ENCODE measurements at places on chromosomes 16 and 17.
A peak's percentile ranks its signal among the peaks of the same experiment; 100 is the strongest.

GRCh38 chr17:82443465-82444283 lies 6.9 kb downstream of the CYBC1 start:
- no peak for DNase-seq

- DNase-seq, result no peak
Observed at GRCh38 chr17:21549107-21549687, 143.1 kb upstream of the KCNJ18 start.

DNA sequence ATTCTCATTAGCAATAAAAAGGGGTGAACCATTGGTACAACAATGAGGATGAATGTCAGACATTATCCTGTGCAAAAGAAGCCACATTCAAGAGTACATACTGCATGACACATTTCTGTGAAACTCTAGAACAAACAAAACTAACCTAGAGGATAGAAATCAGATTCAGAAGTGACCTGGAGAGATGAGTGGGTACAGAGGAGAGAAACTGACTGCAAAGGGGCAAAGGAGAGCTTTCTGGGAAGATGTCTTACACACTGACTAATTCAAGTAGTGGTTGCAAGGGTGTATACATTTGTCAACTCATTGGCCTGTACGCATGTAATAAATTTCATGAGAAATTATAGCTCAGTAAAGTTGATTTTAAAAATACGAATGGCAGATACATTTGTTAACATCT lies 115.6 kb downstream of the GAS7 start:
- no peak for DNase-seq

DNA sequence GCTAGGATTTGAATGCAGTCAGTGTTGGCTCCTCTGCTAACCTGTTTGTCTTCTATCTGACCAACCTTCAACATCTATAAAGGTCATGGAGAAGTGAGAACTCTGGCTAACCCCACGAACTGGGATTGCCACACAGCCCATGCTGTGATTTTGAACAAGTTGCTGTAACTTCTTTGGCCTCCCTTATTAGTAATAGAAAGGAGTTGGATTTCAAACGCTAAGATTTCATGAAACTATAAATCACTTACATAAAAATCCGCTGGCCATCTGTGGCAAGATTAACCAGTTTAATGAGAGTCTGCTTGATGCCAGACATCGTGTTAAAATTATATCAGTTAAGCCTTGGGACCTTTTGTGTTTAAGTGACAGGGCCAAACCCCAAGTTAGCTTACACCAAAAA lies 53.4 kb downstream of the HSD17B2 start:
- no peak for DNase-seq

DNA sequence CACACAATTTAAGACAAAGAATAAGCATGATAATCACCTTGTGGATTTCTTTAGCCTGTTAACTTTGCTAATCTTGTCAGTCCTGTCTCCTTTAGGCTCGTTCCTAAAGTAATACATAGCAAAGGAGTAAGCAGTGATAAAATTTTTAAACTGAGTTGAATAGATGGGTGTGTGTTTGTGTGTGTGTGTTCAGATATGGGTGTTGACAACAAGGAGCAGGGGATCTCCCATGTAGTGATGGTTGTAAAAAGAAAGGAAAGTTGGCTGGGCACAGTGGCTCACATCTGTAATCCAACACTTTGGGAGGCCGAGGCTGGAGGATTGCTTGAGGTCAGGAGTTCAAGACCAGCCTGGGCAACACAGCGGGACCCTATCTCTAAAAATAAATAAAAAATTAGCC lies 44.6 kb upstream of the KCNJ2 start:
- DNase-seq, result no peak

DNA sequence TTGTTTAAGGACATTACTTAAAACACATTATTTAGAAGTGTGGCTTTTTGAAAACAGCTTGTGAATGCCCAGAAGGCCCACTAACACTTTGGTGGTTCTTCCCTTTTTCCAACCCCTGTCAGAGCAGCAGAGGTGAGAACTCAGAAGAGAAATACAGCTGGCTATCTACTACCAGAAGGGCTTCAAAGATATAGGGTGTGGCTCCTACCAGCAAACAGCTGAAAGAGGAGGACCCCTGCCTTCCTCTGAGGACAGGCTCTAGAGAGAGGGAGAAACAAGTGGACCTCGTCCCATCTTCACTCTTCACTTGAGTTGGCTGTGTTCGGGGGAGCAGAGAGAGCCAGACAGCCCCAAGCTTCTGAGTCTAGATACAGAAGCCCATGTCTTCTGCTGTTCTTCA lies 6.9 kb upstream of the RAPGEFL1 start:
- DNase-seq, result no peak

- no peak for DNase-seq
Observed at GRCh38 chr17:27473748-27474609, 17.7 kb downstream of the KSR1 start.

DNA sequence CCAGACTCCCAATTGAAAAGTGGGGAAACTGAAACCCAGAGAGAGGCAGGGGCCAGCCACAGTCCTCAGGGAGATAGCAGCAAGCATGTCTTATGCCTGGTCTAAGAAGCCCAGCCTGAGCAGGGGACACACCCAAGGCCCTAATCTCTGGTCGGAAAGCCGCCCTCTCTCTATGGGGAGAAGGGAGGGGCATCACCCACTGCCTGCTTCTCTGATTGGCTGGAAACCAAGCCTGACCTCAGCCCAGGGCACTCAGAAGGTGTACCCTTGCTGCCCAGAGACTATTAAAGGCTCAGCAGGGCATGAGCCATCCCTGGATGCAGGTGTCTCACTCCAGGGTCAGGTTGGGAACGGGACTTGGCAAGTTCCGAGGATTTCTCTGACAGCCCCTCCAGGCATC lies 5.7 kb upstream of the KRT13 start:
- no peak for DNase-seq

GRCh38 chr16:87739801-87740200 lies 26.0 kb downstream of the KLHDC4 start:
- DNase-seq, result no peak

DNA sequence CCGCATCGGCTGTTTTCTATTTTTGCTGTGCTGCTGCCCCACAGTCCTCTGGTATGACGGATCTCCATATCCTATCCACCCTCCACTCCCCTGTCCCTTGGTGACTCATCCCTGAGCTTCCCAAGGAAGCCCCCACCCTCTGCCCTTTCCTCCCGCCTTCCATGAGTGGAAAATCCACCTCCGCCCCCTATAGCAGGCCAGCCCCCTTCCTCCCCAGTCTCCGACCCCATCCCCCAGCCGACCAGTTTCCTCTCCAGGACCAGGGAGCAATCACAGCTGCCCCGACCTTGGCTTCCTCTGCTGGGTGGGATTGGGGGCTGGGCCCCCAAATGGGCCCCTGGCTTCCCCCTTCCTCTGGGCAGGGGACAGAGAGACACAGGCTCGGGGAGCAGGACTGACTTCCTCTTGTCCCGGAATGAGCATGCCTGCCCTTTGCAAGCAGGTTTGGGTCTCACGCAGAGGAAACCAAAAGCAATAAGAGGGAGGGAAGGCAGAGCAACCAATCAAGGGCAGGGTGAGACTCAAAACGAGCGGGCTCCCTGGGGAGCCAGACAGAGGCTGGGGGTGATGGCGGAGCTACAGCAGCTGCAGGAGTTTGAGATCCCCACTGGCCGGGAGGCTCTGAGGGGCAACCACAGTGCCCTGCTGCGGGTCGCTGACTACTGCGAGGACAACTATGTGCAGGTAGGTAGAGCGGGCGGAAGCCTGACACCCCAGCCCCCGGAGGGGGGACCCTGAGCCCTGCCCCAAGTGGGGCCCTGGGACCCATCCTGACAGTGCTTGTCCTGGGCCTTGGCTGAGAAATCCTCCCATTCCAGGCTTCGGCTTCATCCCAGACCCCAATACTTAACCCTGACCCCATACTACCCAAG lies at the start of the genes ABI3 and GNGT2:
TSS of gene ABI3 (plus strand) at position 550 of the 872 bp plus-strand sequence. CDS start at position 568, 18 bp downstream.
TSS of gene GNGT2 (minus strand) at position 417 of the 872 bp plus-strand sequence. CDS start 3,152 bp downstream, outside the sequence.
- DNase-seq, result no peak

DNA sequence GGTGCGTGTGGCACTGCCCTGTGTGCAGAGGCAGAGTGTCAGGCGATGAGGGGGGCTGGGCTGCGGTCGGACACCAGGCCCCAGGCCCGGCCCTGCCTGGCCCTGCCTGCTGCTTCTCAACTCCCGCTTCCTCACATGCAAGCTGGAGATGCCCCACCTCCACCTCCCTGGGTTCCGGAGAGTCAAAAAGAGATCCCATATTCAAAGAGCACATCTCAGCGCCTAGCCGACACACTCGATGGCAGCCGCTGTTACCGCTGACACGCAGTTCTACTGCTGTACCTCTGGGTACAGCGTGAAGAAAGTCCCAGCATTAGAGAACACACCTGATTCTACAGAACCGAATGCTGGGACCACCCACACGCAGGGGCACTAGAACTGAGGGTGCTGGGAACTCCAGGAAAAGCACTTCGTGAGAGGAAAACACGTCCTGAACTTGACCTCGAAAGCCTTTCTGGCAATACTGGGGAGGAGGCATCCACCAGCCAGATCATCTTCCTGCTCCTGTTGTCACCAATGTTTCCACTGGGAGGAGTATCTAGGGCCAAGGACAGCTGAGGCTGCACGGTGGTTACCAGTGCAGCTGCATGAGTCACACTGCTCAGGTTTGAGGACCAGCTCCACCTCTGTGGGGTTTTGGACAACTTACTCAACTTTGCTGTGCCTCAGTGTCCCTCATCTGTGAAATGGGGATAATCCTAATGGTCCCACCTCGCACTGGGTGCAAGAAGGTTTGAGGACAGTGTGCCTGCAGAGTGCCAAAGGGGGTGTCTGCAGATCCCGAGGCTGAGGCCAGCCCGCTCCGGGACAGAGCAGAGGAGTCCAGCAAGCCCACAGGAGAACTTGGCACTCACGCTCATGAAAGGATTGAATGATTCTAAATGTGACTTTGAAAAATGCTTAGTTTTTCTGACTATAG lies 100.4 kb upstream of the DNAH17 start:
- peak; percentile 61 for DNase-seq

DNA sequence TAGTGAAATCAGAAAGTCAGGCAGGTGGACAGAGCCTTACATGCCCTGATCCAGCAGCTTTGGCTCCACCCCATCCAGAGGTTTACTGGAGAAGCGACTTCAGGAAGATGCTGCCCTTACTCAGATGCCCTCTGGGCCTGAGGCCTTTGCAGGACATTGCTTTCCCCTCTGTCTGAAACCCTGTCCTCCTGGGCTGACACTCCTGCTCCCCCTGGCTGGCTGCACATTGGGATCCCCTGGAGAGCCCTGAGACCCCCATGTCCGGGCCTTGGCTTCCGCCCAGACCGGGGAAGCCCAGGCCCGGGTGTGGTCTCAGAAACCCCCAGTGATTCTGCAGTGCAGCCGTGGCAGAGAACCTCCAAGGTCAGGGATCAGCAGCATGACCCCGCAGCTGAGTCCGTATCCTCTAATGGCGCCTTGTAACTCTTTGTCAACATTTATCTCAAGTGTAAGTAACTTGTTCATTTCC lies 36.6 kb downstream of the BCO1 start:
- DNase-seq, result no peak

DNA sequence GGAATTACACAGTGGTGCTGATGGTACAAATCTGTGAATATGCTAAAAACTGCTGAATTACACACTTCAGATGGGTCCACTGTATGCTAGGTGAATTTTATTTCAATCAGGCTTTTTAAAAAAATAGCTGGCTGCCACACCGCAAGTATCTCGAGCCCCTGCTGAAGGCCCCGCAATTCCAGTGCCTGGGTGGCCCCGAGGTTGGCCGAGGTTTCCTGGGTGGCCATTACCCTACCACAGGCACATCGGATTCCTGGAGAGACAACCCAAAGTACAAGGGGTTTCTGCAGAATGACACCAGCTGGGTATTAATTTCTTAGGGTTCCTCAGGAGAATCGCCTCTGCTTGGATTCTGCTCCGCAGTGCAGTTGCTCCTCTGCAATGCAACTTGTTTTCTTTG lies 127.8 kb downstream of the C16orf95 start:
- DNase-seq, result no peak

DNA sequence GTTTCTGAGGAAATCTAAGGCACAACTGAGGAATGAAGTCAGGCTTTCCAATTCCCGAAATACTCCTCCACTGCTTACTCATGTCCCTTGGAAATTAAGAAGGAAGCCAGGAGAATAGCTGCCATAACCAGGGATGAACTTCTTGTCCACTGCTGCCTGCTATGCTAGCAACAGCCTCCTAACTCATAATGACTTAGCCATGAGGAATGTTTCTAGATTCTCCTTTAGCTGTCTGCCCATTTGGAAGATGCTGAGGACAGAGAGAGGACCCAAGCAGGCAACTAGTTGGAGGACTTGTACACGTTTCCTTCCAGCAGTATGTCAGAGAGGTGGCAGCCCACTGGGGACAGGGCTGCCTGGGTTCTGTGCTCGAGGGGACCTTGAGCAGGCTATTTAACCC lies 939 bp upstream of the CCL2 start:
- no peak for DNase-seq

DNA sequence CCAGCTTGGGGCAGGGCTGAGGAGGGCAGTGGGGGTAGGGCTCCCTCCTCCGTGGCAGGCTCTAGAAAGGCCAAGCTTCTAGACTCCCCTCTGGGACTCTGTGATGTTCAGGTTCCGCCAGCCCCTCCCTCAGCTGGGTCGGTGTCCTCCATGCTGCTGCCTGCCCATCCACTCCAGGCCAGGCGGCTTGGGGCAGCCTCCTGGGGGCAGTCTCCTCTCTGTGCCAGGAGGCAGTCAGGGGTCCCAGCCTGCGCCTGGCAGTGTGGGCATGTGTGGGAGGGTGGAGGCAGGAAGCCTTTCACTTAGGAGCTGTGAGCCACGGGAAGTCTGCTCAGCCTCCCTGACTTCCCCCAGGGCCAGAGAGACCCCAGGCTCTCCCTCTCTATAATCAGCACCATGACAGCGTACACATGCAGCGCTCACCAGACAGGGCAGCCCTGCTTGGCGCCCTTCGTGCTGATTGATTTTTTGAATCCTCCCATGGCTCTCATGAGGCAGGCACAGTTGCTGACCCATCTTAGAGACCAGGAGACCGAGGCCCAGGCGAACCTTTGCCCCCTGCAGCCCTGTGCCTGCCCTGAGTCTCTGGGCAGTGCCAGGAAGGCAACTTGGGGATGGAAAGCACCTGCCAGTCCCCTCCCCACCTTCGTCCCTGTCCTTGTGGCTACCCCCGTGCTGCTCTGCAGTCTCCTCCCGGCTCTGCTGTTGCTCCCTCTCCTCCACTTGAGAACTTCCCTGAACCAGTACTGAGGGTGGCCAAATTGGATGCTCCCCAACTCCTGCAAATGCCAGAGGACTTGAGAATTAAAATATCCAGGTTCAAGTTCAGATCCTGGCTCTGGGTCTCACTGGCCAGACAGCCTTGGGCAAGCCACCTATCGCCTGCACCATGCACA lies 234.7 kb upstream of the GSE1 start:
- DNase-seq, result no peak

GRCh38 chr17:35786941-35787432 lies 8.5 kb downstream of the MMP28 start:
- no peak for DNase-seq

Measured in HepG2 (cell line).